Inflammatory macrophage (primary cell): ENCODE measurements at places on chromosomes 16 and 17.

DNA sequence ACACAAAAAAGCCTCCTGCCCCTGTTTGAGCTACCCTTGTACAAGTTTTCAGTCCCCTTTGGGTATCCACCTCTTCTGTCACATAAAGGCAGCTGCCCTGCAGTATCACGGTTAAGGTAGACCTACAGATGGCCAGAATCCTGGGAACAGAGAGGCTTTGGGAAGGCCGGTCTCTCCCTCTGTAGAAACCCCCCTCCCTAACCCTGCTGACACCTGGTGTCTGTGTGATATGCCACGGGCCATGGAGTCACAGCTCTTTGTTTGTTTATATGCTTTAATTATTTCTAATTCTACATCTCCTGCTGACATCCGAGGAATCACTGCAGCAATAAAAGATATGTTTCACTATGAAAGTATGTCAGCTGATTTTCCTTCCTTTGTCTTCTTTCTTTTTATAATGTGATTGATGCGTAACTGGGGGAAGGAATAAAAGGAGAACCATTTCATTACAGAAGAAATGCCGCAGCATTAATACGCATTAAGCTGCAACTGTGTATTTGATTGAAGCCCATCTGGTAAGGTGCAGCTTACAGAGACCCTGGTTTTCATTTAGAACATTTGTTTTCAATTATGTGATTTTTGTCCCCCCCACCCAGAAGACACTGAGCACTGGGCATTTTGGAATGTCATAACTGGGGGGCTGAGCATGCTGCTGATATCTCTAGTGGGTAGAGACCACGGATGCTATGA, 142.1 kb downstream of the SLC39A11 start:
- no peak for DNase-seq

DNA sequence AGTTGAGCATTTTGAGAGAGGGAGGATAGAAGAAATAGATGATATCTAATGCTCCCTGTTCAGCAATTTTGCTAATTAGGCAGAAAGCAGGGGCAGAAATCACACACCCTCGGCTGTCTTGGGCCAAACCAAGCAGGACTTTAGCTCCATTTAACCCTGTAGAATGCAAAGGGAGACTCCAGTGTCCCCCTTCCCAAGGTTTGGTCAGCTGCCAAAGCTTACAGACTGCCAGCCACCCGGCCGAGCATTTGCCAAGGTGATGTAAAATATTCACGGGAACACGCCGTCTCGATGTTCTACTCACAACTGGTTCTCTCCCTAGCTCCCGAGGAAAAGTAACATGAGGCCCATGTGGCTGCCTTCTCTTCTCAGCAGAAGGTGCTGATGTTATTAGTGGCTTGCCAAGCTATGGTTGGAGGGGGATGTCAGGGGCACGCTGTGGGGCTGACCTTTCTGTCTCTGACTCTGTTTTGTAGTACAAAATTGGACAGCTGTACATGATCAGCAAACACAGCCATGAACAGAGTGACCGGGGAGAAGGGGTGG, 155.3 kb downstream of the PITPNC1 start:
- no peak for DNase-seq

DNA sequence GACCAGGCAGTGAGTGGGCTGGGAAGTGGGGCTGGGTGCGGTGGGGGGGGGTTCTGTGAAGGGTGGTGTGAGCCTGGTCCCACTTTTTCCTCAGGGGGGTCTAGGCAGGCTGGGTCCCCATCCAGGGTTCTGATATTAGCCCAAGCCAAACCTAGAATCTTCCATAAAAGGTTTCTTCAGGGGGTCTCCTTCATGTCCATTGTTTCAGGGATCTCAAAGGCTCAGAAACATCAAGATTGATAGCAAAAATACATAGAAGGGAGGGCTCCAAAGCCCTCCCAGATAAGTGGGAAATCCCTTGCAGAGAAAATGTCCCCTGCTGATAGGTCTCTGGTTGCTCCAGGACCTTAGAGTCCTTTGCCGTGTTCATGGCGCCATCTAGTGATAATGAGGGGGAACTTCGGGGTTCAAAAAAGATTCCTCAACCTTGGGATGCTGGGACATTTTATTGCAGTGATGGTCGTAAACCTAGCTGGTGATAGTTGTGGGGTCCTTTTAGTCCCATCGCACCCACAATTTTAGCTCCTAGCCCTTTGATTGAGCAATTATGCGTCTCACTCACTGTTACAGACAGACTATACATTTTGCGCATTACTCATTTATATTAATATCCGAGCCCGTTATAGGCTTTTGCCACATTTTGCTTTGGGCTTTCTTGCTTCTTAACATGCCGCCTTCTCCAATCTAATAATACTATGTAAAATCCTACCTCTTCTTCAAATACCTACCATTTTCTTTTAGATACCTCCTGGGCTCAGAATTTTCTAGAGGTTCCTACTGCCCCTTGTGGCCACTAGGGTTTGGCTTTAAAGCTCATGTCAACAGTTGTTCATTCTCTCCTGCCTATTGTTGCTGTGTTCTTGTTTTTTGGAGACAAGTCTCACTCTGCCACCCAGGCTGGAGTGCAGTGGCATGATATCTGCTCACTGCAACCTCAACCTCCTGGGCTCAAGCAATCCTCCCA, 35.1 kb downstream of the IGF2BP1 start:
- peak; percentile 73 for DNase-seq

GRCh38 chr16:73750639-73751038, 546.0 kb upstream of the PSMD7 start:
- no peak for DNase-seq

GRCh38 chr16:73233329-73233765, 185.4 kb upstream of the ZFHX3 start:
- no peak for DNase-seq

DNA sequence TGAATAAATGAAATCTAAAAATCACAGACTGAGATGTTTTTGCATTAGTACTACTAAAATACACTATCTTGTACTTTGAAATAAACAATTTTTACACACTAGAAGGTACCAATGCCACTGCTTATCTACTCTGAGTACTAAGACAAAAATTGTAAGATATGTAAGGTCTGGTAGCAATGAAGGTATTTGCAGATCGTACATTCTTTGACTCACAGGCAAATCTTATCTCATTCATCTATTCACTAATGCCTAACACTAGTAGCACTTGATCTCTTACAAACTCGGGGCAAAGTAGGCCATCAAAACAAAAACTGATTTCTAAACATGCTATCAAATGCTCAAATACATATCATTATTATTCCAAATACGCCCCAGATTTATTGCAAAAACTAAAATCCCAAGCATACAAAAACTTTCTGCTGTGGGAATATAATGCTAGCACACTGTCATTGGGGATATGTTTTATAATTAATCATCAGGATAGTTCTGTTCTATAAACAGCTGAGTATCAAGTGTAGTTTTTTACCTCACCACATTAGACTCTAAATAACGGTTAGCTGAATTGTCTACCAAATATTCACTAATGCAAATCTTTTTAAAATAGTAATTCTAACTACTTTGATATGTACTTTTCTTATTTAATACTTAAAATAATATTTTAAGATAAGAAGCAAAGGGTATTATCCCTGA, 68.0 kb downstream of the MED13 start:
- no peak for DNase-seq

GRCh38 chr16:85448557-85449190, 164.4 kb upstream of the GSE1 start:
- DNase-seq: no peak

DNA sequence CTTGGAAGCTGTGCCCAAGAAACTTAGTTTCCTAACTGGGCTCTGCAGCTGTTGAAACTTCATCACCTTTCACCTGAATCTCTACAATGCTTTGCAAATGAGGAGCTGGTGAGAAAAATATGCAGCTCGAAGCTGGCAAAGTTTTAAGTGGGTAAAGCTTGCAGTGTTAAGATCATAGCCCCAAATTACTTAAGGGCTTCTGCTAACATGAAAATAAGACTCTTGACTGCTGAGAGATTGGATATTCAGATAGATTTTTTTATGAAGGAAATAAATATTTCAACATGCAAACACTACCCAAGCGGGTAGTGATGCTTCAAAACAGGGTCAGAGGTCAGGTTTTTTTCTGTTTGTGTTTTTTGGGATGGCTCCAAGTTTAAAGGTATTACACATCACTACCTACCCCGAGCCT, 278.7 kb downstream of the FTO start:
- DNase-seq: no peak

DNA sequence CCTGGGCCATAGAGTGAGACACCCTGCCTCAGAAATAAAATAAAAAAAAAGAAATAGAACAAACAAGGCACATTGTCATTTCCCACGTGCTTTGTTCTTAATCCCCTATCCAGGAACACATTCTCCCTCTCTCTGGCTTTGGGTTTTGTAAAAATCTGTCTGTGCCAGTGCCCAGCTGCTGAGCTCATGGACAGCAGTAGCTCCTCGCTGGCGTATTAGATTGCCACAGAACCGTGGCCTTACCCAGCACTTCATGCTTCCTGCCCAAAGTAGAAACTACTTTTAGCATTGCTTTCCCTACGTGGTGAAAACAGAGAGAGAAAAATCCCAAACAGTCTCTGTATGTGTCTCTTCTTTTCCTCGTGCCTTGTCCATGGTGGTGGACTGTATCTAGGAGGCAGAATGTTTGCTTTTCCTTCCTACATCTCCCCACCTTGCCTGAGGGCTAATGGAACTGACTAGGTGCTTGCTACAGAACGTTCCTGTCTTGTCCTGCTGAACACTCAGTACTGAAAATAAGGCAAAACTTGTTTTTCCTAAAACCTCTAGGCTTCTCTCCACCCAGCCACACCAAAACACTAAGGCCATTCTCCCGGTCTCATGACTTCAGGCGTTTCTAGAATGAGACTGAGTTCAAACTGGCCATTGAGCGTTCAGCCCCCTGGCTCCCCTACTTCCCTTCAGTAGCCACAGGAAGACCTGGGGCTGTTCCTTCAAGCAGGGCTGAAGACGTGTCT, 26.1 kb downstream of the MNT start:
- DNase-seq: no peak

- DNase-seq: no peak
Measured at GRCh38 chr17:48384164-48384563, 45.9 kb downstream of the SKAP1 start.

DNA sequence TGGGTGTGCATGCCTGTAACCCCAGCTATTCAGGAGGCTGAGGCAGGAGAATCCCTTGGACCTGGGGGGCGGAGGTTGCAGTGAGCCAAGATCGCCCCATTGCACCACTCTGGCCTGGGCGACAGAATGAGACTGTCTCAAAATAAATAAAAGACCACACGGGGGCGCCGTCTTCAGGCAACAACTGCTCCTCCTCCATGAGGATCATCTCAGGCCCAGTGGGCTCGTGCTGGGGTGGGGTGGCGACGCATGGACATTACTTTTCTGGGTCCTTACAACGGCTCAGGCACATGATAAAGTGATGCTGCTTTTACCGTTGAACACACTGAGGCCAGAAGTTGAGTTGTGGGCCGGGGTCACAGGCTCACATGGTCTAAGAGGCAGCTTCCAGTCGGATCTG, 56.2 kb downstream of the PRMT7 start:
- DNase-seq: peak; percentile 41

GRCh38 chr17:21061971-21062526, 19.2 kb upstream of the USP22 start:
- no peak for DNase-seq

DNA sequence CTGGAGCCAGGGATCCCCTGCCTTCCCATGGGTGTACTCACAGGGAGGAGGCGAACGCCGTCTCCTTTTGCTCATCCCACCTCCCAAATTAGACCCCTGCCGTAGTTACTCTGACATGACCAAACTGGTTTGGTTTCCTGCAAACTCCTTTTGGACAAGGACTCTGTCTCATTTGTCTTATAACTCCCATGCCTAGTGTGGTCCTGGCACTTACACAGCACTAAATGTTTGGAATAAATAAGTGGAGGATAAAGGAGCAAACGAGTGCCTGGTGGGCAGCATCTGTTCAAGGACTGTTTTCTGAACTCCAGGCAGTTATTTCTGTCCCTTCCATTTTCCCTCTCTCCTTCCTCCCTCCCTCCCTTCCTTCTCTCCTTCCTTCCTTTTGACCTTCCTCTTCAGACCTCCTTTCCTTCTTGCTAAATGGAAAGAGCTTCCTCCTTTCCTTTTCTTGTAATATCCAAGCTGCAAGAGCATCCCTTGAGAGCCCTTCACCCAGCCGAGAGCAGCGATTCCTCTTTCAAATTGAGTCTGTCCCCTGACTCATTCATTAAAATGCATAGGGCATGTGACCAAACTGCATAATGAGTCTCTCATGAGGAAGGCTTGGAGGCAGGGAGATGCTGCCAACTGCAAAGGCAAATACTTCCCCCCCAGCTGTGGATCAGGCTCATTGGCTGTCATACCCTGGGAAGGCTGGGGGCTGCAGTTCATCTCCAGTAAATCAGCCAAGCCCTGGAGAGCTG, 36.8 kb downstream of the CHD9 start:
- DNase-seq: peak; percentile 95

GRCh38 chr17:21020622-21021021, 22.2 kb downstream of the USP22 start:
- DNase-seq: no peak

DNA sequence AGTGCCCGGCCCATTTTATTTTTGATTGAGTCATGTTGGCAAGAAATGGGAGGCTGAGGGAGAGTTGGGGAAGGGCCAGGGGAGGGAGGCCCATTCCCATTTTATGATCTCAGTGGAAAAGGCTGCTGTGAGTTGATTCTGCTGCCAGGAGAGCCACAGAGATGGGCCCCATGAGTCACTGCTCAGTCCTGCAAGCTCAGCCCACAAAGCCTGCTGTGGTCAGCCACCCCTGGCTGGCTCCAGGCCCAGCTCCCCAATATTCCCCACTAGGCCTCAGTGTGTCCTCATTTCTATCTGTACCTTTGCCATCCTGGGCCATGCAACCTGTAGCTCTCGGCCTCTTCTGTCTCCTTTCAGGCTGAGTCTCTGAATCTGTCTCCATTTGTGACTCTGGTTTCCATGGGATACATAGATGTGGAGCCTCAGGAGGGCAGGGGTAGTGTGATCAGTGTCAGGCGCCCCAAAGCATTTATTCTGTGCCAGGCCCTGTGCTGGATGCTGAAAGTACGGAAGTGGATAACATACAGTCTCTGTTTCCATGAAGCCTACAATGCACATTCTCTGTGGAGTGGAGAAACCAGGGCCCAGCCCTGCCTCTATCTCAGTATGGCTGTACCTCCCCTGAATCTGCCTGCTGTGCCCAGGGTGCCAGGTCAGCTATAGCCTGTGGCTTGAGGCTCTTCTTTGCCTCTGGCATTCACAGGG, 1.9 kb upstream of the PLEKHG4 start:
- DNase-seq: peak; percentile 13

- DNase-seq: peak; percentile 41
Measured at GRCh38 chr16:89711601-89712273, 9.0 kb downstream of the VPS9D1 start.

- DNase-seq: no peak
Measured at GRCh38 chr17:227078-227945, 45.9 kb upstream of the DOC2B start.

GRCh38 chr16:89426736-89427530, 63.4 kb downstream of the ANKRD11 start:
- DNase-seq: no peak

GRCh38 chr17:39145143-39145542, 6.3 kb downstream of the PLXDC1 start:
- no peak for DNase-seq
